ENCODE measurements at places on chromosomes 13 and 19. TPM values are rescaled to one million over a fixed set of nuclear protein-coding genes. Genes with fewer than 3 reads are reported as not detected.

GRCh38 chr19:42273407-42274064 lies 4.5 kb downstream of the CIC start:
- peak; percentile 54 for DNase-seq

DNA sequence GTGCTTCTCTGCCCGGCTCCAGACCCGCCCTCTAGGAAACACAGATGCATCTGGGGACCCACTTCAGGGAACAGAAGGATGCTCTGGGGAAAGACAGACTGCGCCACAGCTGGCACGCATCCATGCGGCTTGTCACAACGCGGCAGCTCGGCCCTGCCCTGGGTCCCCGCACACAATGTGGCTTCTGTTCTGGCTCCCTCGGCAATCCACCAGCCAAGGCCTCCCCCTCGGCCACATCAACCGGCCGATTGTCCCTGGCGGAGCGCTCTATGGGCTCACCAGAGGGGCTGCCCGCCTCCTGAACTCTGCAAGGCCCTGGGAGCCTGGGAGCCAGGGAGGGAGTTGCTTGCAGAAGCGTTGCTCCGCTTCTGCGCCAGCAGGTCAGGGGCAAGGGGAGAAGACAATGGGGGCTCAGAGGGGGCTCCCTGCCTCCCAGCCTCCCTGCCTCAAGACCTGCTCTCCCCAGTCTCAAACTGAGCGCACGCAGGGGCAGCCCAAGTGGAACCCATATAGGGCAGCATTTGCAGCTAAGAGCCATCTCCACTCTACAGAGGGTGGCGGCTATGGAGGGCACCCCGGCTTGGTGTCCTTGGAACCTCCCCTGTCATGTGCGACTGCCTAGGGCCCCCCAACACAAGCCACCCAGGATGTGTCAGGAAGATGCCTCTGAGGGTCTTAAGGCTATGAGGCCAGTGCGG lies 37.9 kb downstream of the MLLT1 start:
- DNase-seq = peak; percentile 84

- DNase-seq = no peak
Measured at GRCh38 chr19:51807111-51807701, 12.2 kb downstream of the FPR3 start.

Gene PTH2
- not detected for total RNA-seq

Gene KLK3
- not detected for total RNA-seq

Gene PIN1
- total RNA-seq = 87.8 TPM

Data from right cardiac atrium (tissue), 5 donors.